Astrocyte of the cerebellum (primary cell): ENCODE measurements at places on chromosomes 5 and 9.

DNA sequence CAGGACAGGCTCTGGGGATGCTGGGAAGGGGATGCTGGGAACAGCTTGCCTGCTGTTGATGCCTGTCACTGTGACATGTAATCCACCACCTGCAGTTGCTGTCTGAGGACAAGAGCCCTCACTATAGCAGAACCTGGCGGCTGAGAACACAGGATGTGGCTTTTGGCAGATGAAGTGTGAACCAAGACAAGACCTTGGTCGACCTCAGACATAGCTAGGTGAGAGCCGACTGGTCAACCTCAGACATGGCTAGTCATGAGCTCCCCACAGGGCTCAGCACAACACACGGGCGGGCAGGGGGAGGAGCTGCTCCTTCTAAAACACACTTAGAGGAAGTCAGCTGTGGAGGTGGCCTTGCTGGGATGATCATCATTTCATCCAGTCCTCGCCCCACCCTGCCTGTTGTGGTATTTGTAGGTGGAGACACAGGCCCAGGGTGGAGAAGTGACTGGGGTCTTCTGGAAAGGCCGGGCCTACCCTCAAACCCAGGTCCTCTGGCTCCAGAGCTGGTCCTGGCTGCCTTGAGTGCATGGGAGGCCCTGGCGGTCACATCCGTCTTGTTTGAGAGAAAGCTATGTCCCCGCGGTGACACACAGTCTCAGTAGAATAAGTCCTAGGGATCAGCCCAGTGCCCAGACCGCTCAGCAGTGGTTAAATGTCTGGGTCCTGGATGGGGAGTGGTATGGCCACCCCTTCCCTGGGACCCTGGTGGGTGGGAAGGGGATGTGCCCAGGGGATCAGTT is 6.1 kb downstream of the SUSD3 start:
- DNase-seq: peak; percentile 20

DNA sequence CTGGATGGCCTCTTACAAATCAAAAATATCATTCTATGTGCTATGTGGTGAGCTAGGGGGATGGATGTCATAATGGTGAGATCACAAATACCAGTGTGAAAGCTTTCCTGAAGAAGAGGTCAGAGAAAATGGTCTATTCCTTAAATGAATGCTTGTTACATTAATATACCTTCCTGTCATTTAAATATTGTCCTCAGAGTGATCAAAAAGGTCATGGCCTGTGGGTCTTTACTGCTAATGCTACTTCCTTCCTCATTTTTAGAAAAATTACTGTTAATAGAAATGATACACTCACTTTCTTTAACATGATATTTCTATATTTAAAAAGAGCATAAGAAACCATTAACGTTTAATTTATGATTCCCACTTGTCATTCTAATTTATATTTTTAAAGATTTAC is 9.7 kb downstream of the OMD start:
- no peak for DNase-seq

DNA sequence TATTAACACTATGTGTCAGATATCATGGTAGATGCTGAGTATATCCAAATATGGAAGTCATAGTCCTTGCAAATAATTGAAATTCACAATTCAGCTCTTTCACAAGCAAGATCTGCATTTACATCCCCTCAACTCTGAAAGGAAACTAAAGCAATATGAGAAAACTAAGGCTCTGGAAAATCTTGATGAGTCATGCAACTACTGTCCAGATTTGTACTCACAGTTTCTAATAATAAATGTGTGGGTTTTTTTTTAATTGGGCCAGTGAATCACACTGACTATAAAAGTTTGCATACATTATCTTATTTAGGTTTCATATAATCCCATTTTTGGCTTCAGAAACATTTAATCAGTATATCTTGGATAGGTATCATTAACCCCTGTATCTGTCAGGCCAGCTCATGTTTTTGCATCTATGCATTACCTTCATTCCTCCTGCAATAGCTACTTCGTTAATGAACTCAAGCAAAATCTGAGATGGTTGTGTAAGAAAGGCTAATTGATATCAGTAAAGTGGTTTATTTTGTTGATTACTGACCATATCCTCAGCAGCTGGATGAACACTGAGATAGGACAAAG is 58.7 kb upstream of the PRR16 start:
- DNase-seq: peak; percentile 75

DNA sequence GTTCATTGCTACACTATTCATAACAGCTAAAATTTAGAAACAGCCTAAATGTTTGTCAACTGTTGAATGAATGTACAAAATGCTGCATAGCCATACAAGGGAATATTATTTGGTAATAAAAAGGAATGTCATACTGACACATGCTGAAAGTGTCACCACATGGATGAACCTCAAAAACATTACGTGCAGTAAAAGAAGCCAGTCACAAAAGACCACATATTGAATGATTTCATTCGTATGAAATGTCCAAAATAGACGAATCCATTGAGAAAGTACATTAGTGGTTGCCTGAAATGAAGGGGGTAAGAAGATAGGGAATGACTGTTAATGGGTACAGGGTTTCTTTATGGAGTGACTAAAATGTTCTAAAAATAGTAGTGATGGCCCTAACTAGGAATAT is 11.6 kb upstream of the ECM2 start:
- DNase-seq: no peak

GRCh38 chr5:134580001-134580460 is 52.6 kb downstream of the SAR1B start:
- DNase-seq: no peak

GRCh38 chr9:6584881-6585597 is 60.5 kb downstream of the GLDC start:
- DNase-seq: peak; percentile 28

GRCh38 chr9:71975833-71976232 is 64.4 kb downstream of the C9orf85 start:
- DNase-seq: no peak

- no peak for DNase-seq
Observed at GRCh38 chr5:168291342-168291963, at the start of gene WWC1. TSS of gene WWC1 (plus strand) at chr5:168291645. CDS start at chr5:168292153, 508 bp downstream.

DNA sequence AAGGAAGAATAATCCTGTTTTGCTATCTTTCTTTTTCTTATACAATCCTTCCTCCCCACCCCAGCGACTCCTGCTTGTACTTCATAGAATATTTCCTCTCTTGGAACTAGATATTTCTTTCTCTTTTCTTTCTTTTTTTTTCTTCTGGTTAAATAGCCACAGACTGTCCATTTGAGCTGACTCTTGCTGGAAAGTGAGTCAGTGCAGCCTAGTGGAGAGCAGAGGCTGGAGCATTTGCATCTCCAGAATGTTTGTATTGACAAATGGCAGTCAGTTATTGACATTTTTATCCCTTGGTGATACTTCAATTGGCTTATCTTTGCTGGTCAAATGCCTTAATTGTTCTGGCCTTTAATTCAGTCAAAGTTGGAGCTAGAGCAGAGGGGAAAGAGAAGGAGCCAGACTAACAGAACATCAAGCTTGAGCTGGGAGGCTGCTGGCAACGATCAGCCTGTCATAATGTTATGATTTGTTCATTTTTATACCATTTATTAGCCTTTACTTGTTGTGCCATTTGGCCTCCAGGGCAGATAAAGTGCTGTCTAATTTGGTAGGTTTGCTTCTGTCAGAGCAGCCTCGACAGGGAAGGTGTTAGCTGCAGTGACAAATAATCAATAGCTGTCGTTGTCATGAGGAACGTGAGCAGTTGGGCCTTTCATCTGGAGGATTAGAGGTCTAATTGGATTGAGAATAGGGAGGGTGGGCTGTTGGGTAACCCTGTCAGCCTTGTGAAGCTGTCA is 69.0 kb downstream of the INVS start:
- no peak for DNase-seq

DNA sequence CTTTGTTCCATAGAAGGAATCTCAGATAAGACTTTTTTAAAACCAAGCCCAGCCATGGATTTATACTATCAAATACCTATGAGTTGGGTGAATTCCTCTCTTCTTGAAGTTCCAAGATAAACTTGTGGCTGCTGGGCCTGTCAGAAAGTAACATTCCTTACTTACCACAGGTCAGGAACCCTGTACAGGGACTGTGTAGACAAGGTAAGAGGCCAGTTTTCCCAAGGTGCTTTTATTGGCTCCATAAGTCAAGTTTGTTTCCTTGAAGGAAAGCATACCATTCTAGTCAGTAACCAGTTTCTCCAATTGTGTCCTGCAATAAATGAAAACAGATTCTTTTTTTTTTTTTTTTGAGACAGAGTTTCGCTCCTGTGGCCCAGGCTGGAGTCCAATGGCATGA is 8.8 kb upstream of the CLTB start:
- DNase-seq: peak; percentile 73
